RCC 7860 (cell line): ENCODE measurements at places on chromosomes 2 and 18.

DNA sequence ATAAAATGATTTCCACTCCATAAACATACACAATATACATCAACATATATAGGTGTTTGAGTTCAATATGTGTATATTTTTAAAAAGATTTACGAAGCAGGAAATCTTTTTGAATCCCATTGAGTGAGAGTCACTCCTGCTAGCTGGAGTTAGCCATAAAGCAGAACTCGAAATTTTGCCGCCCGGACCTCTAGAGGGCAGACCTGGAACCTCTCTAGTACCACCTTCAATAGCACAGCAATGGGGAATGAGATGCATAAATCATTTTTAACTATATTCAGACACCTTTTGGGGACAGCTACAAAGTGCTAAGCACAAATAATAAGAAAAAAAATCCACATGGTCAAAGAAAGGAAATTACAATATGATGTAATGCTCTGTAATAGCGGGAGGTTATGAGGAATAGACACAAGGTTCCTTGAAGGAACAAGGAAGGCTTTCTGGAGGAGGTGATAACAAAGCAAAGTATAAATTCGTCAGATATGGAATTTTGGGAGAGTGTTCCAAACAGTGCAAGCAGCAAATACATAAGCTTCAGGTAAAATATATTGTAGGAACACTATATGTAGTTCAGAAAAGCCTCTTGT lies 533.4 kb downstream of the ERBB4 start:
- DNase-seq, result peak; percentile 14

DNA sequence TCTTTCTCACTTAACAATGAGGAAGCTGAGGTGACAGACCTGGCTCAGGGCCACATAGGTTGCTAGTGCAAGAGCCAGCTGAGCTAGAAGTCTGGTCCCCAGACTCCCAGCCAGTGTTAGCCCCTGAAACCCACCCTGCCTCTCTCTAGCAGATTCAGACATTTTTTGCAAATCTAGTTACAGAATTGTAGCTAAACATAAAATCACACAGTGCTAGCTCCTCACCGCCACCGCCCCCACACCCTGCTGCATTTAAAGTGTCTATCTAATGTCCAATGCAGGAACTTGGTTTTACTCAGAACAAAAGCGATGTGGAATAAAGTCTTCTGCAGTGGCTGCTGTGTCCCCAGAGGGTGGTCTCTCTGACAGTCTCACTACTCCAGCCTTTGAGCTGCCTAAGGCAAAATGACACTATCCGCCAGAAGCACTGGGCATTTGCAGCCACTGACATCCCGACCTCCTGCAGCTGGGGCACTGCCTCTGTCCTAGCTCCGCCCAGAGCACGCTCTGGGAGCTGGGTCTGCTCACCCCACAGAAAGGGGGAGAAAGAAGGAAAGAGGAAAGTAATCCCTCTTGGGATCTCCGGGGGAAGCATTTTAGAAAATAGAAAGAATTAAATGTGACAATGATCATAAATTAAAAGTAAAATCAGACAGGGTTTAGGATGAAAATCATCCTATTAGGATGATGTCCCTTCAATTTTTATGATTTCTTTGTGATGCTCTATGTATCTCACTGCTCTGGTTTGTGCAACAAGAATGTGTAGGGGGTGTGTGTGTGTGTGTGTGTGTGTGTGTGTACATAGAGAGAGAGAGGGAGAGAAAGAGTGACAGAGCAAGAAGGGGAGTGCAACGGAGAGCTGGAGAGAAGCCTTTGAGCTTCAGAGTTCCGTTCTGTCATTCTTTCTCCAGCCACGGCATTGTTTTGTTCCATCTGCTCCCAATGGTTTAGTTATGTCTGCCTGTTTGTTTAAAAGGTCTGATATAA lies 50.5 kb upstream of the ST8SIA3 start:
- DNase-seq, result no peak

GRCh38 chr2:159144776-159145614 lies 141.5 kb downstream of the WDSUB1 start:
- no peak for DNase-seq

- DNase-seq, result no peak
Observed at GRCh38 chr2:174844295-174844708, 80.0 kb upstream of the CHRNA1 start.

GRCh38 chr2:164114937-164115336 lies 379.1 kb upstream of the FIGN start:
- no peak for DNase-seq

DNA sequence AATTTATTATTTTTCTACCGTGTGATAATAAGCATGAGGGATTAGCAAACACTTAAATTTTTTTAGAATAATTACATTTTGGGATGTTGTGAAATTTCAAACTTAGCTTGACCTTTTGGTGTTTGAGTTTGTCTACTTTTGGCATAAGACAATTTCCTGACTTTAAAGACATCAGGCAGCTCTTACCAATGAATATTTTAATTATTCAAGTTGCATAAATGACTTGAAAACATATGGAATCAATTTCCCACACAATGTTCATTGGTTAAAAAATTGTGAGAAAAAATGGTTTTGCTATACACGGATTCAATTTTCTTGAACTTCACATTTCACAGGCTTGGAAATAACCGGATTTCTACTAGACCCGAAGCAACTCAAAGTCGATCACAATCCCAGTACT lies 243.4 kb downstream of the IKZF2 start:
- DNase-seq, result no peak

DNA sequence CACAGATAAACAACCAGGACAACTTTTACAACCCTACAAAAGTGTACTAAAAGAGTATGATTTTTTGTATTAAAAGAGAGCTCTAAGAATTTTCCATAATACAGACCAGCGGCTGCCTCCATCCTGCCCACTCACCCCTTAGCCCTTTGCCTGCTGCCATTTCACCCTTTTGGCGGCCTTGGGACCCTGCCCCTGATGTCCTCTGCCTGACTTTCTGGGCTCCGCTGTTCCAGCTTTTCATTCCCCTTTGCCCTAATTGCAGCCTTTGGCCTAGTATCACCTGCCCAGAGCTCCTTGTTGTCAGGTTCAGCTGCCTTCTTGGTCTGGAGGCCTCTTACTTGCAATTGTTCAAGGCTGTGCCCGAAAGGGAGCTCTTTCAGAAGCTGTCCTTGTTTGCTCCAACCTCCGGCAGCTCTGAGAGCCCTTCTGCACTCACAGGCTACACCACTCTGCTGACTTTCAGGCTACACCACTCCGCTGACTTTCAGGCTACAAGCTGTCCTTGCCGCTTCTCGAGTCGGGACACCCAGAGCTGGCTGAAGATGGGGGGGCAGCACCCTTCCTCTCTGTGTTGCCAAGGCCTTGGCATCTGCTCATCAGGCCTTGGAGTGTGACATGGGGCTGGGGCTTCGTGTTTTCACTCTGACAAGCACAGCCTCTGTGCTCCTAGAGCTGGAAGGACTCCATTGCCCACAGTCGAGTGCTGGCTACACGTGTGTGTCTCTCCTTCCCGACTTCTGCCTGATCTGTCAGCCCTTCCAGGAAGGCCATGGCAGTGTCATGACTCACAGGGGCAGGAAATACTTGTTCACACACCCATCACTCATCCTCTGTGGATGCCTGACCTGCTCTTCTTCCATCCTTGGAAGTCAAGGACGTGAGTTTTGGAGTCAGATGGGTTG lies 43.1 kb upstream of the HDAC4 start:
- peak; percentile 30 for DNase-seq

DNA sequence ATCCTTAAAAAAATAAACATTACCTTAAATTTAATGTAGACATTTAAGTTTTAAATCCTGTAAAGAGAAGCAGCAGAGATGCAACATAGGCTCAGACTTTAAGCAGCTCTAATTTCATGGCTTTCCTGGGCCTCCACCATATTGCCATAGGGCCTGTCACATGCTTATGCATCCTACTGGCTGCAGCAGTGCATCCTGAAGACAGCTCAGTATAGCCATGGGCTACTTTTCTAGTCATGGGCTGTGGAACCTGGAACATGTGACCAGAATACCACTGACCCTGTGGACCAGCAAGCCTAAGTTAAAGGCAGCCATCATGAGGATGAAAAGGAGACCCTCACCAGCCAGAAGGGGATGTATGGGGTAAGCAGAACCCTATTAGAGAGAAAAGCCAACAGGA lies 10.7 kb downstream of the RMP24 start:
- DNase-seq, result no peak

DNA sequence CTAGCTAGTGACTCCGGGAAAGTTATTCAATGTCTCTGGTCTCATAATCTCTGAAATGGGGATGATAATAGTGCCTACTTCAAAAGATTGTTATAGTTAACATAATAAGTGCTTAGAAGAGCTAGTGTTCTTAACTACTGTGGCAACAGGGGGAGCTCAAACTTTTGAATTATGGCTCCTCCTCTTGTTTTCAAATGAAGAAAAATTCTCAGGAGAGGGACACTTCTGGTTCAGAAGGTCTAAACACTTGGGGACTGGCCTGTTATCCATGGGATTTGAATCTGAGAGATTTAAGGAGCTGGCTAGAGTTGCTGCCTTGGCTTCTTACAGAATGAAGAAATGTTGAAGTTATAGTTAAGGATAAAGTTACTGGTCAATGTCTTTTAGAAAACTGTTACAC lies 92.2 kb upstream of the ITGB6 start:
- DNase-seq, result no peak

GRCh38 chr2:205656941-205657340 lies 25.4 kb upstream of the NRP2 start:
- no peak for DNase-seq

GRCh38 chr2:115779085-115779632 lies 1336.7 kb downstream of the DPP10 start:
- DNase-seq, result no peak
